NCI-H187 treated with DMSO at 0.1 percent for 48 hours (cell line): ENCODE measurements at places on chromosomes 7 and 10.

GRCh38 chr7:3589752-3590151, 288.7 kb downstream of the SDK1 start:
- DNase-seq, result no peak

- no peak for DNase-seq
Observed at GRCh38 chr10:27447540-27447939, 56.6 kb upstream of the RAB18 start.

- no peak for DNase-seq
Observed at GRCh38 chr10:2150288-2150687, 413.0 kb upstream of the ADARB2 start.

GRCh38 chr7:40640566-40640965, 505.8 kb downstream of the SUGCT start:
- DNase-seq, result no peak

DNA sequence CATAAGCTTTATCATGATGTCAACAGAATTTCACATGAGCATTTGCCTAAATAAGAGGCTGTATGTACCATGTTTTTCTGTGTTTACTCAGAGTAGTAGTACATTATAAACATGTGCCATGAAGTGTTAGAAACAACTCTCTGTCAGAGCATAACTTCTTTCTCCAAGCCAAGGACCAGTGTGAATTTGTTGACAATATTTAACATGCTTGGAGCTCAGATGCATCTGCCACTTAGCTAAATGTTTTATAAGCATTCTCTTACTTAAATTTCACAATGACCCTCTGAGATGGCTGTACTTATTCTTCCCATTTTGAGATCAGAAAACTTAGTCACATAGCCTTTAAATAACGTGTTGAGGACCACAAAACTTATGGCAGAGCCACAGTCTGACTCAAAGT, 105.0 kb downstream of the SEMA3D start:
- no peak for DNase-seq

DNA sequence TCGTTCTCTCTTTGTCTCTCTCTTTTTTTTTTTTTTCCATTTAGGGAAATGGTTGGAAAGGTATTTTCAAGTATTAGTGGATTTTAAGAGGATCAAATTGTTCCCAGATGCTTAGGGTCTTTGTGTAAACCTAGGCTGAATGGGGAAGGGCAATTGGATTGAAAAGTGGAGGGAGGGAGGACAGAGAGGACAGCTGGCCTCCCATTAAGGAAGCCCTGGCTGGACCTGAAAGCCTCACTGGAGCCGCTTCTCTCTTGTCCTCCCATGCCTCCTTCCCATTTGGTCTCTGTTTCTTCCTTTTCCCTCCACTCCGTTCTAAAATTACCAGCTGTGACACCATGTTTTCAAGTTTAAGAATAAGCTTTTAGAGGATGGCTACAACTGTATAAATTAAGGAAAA, 104.1 kb downstream of the TACC2 start:
- no peak for DNase-seq

DNA sequence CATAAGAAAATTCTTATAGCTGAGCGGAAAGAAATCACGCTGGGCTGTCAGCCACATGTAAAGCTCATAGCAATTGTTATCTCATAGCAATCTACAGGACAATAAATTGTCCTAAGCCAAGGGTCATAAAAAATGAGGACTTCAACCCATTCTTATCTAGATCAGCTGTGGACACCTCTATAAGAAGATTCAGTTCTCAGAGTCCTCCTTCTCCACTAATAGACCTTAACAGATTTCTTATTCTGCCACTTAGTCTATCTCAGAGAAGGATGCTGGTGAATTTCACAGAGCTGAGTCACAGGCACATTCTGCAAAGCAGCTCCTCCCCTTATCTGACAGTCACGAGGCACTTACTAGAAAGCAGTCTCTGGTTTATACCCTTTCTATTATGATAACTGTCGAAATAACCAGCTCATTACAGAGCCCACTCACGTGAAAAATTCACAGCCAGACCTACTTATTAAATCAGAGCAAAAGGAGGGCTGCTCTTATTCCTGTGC, 185.3 kb upstream of the PCLO start:
- no peak for DNase-seq

GRCh38 chr10:6563731-6564130, 16.3 kb downstream of the PRKCQ start:
- DNase-seq, result no peak

DNA sequence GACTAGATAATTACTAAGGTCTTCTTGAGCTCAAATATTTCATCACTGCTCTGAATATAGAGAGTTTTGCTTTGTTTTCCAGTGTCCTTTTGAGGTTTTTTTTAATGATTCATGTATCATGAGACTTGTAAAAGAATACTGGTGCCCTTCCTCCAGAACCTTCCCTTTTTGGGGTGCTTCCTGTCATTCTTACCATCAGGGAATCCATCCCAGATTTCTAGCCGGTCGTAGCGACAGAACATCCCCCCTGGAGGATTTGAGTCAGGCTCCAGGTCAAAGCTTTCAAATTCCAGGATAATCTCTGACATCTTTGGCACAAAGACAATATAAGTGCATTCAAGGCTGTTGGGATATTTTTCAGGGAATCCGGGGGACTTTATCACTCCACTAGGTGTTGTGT, 71.0 kb downstream of the NRP1 start:
- DNase-seq, result no peak

- no peak for DNase-seq
Observed at GRCh38 chr7:771234-772004, 44.3 kb upstream of the PRKAR1B start.

- DNase-seq, result no peak
Observed at GRCh38 chr7:50584793-50585408, 19.7 kb upstream of the DDC start.

GRCh38 chr7:106844279-106844997, 20.6 kb upstream of the PIK3CG start:
- no peak for DNase-seq

- no peak for DNase-seq
Observed at GRCh38 chr7:83921941-83922607, 272.5 kb downstream of the SEMA3A start.

DNA sequence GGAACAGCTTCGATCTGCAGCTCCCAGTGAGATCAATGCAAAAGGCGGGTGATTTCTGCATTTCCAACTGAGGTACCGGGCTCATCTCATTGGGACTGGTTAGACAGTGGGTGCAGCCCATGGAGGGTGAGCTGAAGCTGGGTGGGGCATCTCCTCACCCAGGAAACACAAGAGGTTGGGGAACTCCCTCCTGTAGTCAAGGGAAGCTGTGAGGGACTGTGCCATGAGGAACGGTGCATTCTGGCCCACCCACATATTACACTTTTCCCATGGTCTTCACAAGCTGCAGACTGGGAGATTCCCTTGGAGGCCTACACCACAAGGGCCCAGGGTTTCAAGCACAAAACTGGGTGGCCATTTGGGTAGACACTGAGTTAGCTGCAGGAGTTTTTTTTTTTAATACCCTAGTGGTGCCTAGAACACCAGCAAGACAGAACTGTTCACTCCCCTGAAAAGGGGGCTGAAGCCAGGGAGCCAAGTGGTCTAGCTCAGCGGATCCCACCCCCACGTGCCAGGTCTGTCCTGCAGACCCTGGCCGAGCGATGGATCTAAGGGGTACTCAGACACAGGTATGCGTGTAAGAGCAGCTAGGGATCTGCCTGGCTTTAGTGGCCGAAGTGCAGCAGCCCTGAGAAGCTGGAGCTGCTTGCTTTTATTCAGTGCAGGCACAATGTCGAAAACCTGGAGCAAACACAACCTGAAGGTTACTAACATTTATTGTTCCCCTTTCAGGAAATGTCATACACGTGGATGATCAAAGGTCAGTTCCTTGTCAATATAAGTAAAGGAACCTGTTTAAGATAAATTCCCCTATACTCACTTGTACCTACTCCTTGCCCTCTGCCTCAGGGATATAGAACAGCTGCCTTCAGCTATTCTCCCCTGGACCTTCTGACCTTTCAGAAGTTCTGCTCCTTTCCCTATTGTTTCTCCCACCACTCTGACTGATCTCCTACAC, 3.1 kb upstream of the SAMD9 start:
- no peak for DNase-seq

- DNase-seq, result no peak
Observed at GRCh38 chr10:70158113-70158512, 11.6 kb upstream of the TYSND1 start.

- DNase-seq, result no peak
Observed at GRCh38 chr10:112045938-112046337, 137.6 kb downstream of the GPAM start.

GRCh38 chr7:111540199-111540815, 22.0 kb downstream of the IMMP2L start:
- DNase-seq, result no peak

- DNase-seq, result no peak
Observed at GRCh38 chr10:128777342-128777741, 651.1 kb upstream of the MKI67 start.

DNA sequence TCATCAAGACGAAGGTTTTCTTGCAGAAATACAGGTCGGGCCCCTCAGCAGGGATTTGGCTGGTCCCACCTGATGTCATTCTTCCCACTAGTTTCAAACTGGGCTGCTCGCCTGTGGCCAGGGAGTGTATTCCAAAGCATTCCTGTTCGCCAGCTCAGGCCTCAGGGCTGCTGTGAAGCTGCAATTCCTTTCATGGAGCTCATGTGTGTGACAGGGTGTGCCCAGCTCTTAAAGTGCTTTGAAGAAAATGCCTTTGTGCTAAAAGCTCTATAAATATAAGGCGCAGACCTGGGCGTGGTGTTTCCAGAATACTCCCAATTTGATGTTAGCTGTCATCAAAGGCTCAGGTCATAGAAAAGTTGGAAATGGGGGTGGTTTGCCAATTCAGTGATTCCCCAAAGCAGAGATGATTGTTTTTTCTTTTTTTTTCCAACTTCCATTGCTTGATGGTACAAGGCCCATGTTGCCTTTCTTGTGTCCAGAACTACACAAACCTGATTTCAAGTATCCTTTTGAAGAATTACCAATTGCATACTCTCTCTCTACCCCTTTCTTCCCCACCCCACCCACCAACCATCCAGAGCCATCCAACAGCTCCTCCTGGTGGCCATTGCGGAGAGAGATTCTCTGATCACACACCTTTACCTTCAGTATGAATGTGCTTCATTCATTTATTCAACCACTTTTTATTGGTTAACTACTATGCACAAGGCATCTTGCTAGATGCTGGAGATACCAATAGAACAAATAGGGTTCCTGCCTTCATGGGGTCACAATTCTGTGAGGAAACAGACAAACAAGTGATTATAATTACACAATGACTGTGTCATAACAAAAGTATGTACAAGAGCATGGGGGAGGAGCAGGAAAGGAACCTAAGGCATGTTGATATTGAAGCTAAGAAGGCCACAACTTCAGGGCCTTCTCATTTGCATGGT, 297.3 kb upstream of the LYZL1 start:
- DNase-seq, result no peak
